CD8-positive, alpha-beta memory T cell (primary cell): ENCODE measurements at places on chromosomes 3 and 15.

DNA sequence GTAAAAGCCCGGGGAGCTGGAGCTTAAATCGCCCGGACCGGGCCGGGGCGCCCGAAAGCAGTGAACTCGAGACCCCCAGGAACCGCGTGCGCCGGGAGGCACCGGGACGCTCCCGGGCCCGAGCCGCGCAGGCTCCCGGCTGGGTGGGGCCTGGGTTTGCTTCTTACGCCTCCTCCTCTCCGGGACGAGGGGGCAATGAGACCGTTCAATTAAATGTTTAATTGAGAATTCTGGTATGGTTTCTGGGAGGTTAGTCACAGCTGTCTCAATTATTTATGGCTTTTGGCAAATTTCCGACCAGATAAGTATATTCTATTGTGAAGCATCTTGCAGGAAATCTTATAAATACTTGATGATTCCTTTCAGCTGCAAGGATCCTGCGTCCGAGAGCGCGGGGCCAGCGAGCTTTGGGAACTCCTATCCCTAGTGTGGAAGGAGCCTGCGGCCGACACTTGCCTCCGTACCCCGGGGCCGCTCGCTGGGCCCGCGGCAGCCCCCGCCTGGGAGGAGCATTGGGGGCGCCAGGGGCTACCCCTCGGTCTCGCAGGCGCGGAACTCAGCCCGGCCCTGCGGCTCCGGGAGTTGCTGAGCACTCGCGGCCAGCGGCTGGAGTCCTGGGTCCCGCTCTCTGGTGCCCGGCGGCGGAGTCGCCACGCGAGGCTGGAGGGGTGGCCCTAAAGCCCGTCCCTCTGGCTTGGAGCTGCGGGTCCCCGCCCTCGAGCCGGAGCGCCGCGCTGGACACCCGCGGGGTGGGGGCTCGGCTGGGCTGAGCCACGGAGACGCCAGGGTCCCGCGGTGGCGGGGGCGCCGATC, 10.3 kb downstream of the ISL2 start:
- DNase-seq = no peak
- H3K4me1 ChIP-seq = peaks cover 20% of the 10 kb centered on the region
- no peaks in the 10 kb centered on the region for H3K36me3 ChIP-seq
- no peak overlapping the region for H3K27ac ChIP-seq
- peaks cover 47% of the 10 kb centered on the region for H3K27me3 ChIP-seq

DNA sequence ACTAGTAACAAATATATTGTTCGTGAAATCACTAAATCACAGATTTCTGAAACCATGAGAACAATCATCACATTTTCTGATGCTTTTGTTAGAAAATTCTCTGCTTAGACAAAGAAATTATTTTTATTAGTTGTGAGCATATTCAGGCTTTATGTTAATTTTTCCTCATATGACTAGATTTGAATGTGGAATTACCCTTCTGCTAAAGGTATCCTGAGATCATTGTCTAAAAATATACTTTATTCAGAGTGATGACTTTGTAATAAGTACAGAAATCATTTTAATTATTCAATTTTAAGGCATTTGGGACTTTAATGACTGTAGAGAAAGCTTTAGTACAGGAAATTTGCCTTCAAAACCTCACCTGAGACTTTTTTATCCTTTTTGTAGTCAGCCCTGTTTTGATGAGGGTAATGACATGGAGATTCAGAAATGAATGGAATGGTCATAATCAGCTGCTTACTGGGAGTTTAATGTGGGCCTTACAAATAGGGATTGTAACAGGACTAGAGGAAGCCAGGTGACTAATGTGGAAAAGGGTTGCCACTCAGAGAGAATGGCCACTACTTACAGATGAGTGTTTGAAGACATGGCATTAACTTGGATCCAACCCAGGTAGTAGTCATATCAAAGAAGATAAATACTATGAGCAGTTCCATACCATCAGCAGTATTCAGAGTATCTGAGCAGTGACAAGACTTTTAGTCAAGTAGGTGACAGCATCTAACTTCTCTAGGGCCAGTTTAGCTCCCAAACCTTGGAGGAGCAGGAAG, 148.3 kb downstream of the MBNL1 start:
- H3K4me1 ChIP-seq = peaks cover 29% of the 10 kb centered on the region
- peaks cover 57% of the 10 kb centered on the region for H3K36me3 ChIP-seq
- no peak overlapping the region for H3K4me3 ChIP-seq
- H3K27ac ChIP-seq = no peak overlapping the region

DNA sequence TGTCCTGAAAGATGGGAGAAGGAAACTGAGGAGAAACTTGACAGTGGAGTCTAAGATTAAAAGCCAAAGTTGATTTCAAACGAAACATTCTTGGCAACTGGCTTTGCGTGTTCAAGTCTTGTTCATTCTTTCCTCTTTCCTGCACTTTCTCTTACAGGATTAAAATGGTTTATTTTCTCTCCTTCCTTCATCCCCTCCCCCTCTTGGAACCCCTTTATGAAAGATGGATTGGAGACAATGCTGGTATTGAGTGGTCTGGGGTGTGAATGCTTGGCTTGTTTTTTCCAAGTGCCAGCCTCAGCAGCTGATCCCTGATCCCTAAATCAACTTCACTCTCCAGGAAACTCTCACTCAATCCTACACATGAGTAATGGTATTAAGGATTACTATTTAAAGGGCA, 703 bp upstream of the LSAMP start:
- H3K4me1 ChIP-seq = no peaks in the 10 kb centered on the region
- H3K4me3 ChIP-seq = no peak overlapping the region
- no peak for DNase-seq
- H3K27ac ChIP-seq = no peak overlapping the region
- no peaks in the 10 kb centered on the region for H3K36me3 ChIP-seq

GRCh38 chr3:64195789-64196188, 29.5 kb downstream of the PRICKLE2 start:
- no peaks in the 10 kb centered on the region for H3K27me3 ChIP-seq
- no peak for DNase-seq
- no peaks in the 10 kb centered on the region for H3K36me3 ChIP-seq
